ENCODE measurements at places on chromosomes 13 and 19. TPM values are rescaled to one million over a fixed set of nuclear protein-coding genes. Genes with fewer than 3 reads are reported as not detected.

The ZNF665 gene
- total RNA-seq: 11.0 TPM

The ANGPTL4 gene
- total RNA-seq: 19.0 TPM

The GRIK5 gene
- 2.3 TPM for total RNA-seq

The TINCR gene
- total RNA-seq: 186 TPM

The TMEM161A gene
- total RNA-seq: 31.6 TPM

The SYCN gene
- not detected for total RNA-seq

The CCDC97 gene
- total RNA-seq: 30.0 TPM

The TNFSF13B gene
- total RNA-seq: 5.2 TPM

The ETHE1 gene
- 50.8 TPM for total RNA-seq

The CCDC169 gene
- total RNA-seq: 0.48 TPM

The ZNF723 gene
- not detected for total RNA-seq

The ADGRE1 gene
- not detected for total RNA-seq

The MCEMP1 gene
- 1.4 TPM for total RNA-seq

The IGFL1 gene
- not detected for total RNA-seq

The ZNF486 gene
- 6.1 TPM for total RNA-seq

- no peak for DNase-seq
Observed at GRCh38 chr13:79079351-79079839, 326.7 kb downstream of the RBM26 start.

DNA sequence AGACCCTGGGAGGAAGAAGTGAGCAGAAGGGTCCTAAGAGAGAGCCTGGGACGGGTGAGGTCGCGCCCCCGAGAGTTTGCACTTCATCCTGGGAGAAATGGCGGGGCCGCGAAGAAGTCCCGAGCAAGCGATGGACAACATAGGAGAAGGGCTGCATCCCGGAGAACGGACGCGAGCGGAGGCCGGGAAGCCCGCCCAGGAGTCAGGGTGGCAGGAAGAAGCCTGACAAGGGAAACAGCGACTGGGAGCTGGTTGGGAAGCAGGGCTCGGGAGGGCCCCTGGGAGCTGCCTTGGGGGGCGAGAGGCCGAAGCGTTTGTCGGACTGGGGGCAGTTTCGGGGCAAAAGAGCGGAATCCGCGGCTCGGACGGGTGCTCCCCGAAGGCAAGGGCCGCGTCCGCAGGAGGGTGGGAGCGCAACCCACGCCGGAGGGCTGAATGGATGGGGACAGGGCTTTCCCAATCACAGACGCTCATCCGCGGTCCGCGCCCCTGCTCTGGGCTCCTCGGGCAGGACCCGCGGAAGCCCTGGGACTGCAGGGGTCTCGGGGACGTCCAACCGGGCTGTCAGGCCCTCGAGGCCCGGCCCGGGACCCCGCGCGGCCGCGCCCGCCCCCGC lies 469 bp downstream of the ABHD17A start:
- no peak for DNase-seq

DNA sequence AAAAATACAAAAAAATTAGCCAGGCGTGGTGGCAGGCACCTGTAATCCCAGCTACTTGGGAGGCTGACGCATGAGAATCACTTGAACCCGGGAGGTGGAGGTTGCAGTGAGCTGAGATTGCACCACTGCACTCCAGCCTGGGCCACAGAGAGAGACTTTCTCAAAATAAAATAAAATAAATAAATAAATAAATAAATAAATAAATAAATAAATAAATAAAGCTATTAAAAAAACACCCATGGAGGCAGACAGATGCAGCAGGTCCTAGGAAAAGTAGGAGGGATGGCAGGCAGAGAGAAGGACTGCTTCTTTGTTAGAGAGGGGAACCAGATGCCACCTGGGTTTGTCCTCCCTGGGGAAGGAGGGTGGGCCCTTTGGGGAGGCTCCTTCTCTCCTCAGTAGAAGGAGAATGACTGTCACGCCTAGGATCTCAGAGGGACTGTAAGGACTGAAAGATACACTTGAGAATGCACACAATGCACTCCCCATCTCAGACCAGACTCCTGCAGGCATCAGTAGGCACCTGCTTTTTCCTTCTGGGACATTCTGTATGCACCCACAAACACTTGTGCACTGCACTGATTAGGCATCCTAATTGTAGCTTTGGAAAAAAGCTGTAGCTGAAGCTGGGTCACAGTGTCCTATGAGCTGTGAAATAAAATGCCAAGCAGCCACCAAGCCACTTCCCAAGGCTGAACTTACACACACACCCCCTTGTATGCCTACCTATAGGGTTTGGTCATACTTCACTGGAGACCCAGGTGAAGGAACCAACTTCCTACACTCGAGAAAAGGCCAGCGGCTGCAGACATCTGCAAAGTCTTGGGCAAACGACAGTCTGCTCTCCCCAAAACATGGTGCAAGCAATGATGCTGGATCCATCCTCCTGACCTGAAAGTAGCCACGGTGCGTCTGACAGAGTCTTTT lies 18.9 kb upstream of the SLC35E1 start:
- no peak for DNase-seq

GRCh38 chr13:84362777-84363176 lies 480.5 kb upstream of the SLITRK1 start:
- DNase-seq: no peak

GRCh38 chr13:43848001-43848649 lies 31.4 kb downstream of the CCDC122 start:
- no peak for DNase-seq

DNA sequence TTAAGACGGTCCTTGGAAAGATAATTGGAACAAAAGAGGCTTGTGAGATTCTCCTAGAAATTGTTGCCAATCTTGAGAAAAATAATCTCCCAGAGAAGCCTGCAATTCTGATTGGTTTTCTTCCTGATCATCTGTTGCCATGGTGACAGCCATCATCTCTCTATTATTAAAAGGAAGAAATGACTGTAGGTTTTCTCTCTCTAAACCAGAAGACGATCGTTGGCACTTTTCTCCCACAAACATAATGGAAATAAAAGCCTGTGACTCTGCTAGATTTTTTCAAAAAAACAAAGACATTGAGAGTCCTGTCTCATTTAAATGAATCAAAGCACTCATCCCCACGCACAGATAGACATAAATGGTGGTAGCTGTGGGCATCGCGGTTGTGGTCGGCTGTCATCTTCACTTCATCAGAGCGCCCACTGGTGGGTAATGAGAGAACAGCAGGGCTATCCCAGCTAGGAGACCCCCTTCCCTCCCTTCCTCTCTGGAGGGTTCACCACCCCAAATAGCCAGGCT lies 21.7 kb upstream of the CALM3 start:
- no peak for DNase-seq

- no peak for DNase-seq
Observed at GRCh38 chr19:42919757-42920079, 2.0 kb upstream of the PSG6 start.

GRCh38 chr13:52850072-52850395 lies 1.6 kb upstream of the PCDH8 start:
- DNase-seq: no peak

DNA sequence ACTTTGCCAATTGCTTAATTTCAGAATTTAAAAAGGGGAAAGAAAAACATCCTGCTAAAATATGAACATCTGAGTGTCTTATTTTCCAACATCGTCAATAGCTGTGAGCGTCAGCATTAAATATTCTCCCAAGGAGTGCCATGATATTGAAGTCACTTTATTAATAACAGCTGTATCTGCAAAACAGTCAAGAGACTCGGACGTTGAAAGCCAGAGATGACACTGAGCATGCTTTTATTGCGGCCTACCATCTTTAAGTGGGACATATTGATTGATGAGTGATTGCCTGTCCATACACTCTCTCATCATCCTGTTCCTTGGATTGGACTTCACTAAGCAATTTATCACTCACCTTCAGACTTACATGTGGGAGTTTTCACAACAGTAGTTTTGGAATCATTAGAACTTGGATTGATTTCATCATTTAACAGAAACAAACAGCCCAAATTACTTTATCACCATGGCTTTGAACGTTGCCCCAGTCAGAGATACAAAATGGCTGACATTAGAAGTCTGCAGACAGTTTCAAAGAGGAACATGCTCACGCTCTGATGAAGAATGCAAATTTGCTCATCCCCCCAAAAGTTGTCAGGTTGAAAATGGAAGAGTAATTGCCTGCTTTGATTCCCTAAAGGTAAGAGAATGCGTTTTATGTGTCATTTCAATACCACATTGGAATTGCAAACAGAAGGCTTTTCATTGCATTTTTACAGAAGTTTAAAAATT lies 53.8 kb downstream of the MBNL2 start:
- no peak for DNase-seq

DNA sequence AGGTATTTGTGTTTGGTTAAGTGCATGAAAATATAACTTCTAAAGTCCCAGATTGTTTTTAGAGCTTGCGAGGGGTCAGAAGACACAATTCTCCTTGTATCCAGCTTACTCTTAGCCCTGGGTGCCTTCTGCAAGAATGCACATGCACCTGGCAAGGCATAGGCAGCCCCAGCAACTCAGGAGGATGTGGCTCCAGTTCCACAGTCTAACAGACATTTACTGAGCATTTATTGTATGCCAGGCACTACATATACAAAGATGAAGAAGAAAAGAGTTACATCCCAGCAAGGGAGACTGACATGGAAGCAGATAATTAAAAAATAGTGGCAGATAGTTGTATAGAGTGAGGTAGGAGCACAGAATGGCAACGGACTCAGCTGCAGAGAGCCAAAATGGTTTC lies 101.1 kb upstream of the FRY start:
- no peak for DNase-seq

- DNase-seq: no peak
Observed at GRCh38 chr19:55647732-55648584, at the start of gene CCDC106. Gene CCDC106 (plus strand): TSS chr19:55648212. CDS start chr19:55649047, 835 bp downstream.

- DNase-seq: no peak
Observed at GRCh38 chr13:100464006-100464405, 124.6 kb downstream of the GGACT start.

DNA sequence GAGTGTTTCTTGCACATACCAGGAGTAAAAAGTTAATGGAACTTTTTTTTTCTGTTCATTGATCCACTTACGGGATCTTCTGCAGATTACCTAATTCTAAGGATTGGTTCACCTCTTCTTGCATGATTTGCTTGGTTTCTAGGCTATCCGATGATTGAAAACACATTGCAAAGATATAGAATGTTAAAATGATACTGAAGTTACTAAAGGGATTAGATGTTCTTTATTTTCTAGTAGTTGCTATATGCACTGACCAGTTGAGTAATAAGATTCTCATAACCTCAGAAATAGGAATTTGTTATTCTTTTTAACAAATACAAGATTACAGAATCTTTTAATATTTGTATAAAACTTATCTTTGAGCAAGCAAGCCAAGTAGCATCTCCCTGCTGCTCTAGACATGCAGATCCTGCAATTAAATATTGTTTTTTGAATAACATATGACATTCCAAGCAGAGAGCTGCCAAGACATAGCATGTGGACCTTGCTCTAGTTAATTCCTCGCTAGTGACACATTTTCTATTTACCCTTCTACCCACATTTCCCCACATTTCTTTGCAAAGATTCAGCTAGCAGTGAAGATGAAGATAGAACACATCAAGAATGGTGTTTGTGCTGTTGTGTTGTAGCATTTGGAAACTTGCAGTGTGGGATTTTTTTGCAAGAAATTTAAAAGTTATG lies 51.7 kb upstream of the RNF113B start:
- no peak for DNase-seq

DNA sequence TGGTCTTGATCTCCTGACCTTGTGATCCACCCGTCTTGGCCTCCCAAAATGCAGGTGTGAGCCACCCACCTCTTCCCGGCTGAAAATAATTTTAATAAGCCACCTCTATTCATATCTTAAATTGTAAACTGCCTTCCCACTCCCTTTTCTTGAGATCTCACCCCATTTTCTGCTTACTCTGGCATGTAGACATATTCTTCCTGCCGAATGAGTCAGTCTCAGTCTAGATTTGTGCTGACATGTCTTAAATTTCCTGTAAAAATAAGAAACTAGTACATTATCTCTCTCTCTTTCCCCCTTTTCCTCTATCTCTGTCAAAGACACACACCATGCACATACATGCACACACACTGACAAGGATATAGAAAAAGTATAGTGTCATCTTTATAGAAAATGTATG lies 60.9 kb downstream of the THSD1 start:
- DNase-seq: no peak

DNA sequence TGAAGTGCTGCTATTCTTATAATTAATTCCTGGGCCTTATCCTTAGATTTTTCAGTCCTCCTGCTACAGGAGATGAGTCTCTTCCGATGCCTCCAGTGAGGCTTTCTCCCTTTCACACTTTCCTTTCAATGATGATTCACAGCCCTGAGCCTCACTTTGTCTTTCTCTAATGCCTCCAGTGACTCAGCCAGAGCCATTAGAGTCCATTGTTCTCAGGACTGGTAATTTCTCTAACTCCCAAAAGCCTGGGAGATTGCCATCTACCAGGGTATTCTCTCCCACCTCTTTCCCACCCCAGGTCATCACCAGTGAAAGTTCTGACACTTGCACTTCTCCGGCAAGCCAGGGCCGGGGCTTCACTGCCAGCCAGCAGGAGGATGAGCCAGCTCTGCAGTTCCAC lies 49.6 kb upstream of the ARGLU1 start:
- DNase-seq: no peak

DNA sequence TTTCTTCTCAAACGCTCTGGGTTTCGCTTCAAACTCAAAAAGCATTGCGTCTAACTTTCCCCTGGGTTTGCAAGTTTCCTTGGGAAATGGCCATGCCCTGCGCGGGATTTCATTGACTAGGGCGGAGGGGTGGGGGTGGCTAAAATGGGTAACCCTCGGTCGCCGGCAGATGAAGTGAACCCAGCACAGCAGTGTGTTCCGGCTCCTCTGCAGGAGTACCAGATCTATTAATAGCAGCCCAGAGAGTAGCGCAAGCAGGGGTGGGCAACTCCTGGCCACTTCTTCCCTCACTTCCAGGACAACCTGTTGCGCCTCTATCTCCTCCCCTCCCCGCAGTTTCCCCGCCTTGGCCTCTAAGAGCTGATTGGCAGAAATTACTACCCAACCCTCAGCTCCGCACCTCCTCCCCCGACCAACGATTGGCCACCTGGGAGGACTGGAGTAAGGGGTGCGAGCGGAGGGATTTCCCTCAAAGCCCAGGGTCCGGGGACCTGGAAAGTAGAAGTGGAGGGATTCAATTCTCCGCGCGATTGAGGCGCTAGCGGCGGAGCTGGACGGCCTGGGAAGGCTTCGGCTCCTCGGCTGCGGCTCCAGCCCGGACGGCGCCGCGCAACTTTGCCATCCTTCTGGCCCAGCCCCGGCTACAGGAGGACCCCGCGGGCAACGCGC lies at the start of gene FREM2:
Gene FREM2 (plus strand): TSS at position 501 of the 669 bp plus-strand sequence. CDS start 268 bp downstream, outside the sequence.
- no peak for DNase-seq

GRCh38 chr19:33293255-33294057 lies 8.9 kb downstream of the CEBPA start:
- no peak for DNase-seq

- DNase-seq: no peak
Observed at GRCh38 chr13:50991579-50992521, 82.3 kb downstream of the RNASEH2B start.

GRCh38 chr13:111941845-111942447 lies 125.0 kb upstream of the SOX1 start:
- DNase-seq: no peak

- no peak for DNase-seq
Observed at GRCh38 chr13:67520886-67521285, 290.8 kb upstream of the PCDH9 start.

GRCh38 chr13:44420376-44421220 lies 47.0 kb downstream of the SERP2 start:
- no peak for DNase-seq

GRCh38 chr19:1401138-1401888 lies at the start of gene GAMT:
Gene GAMT (minus strand): TSS chr19:1401542. CDS start chr19:1401476, 66 bp downstream.
- DNase-seq: no peak

GRCh38 chr19:13195678-13196077 lies 45.5 kb downstream of the IER2 start:
- DNase-seq: no peak

GRCh38 chr19:4373601-4374497 lies 26.5 kb downstream of the SH3GL1 start:
- peak; percentile 80 for DNase-seq

Measured in suprapubic skin (tissue), 4 donors.